ENCODE measurements at places on chromosomes 12 and 14.

GRCh38 chr12:84117190-84117589, 795.4 kb downstream of the SLC6A15 start:
- DNase-seq = no peak

DNA sequence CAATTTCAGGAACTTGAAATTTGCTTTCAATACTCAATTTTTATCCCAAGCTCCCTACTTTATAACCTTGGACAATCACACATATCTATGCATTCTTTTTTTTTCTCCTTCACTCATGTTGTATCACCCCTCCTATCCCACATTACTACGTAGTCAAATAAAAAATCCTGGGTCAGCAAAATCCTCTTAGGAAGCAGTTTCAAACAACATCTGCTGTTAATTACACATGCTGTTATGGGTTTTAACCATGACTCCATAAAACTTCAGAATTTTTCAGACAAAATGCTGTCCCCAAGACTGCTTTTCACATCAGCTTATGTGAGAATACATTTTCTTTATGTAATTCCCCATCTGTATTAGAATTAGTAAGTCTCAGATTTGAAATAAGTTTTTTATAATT, 61.7 kb downstream of the LRFN5 start:
- no peak for DNase-seq

- peak; percentile 55 for DNase-seq
These were observed 1.3 kb downstream of the DCAF5 start for GRCh38 chr14:69151458-69152180.

GRCh38 chr12:57159311-57159710, 11.9 kb upstream of the LRP1-AS start:
- DNase-seq = no peak

DNA sequence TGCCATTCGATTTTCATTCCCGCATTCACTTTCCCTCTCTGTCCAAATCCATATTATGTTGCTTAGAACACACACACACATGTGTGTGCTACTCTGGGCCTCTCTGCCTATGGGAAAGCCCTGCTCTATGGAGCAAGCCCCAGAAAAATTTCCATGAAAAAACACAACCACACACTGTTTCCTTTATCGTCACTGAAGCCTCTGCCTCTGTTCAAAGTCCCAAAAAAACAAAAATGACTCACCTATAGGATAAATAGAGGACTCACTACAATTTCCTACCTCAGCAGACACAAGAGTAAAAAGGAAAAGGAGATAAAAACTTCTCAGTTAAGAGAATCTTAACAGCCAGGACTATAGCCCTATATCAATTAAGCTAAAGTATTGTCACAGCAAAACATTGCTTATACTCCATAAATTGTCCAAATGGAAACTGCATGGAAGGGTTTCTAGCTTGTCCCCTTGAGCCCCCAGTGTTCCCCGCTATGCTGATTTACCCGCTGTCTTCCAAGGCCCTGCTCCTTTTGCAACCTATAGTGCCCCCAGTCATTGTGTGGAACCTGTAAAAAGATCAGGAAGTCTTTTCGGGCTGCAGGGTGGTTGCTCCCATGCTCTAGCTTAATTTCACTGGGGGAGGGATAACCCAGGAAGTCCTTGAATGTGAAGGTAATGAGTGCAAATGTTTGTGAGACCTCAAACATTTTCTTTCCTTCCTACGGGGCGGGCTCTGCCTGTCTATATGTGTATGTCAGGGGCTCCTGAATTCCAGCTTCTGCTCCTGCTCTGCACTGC, 11.1 kb upstream of the PIP4K2C start:
- no peak for DNase-seq

DNA sequence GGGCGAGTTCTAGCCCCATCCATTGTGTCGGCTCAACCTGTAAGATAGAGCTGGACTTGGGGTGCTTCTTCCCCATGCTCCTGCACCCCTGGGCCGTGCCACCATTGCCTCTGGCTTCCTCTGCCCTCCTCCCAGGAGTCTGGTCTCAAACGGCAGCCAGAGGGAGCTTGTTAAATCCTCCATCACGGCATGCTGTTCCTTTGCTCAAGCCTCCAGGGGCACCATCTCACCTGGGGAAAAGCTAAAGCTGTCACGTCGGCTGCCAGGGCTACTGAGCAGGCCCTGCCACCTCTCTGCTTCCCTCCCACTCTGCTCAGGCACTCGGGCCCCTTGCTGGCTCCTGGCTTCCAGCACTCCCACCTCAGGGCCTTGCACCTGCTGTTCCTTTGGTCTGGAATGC, 140.4 kb downstream of the RBM19 start:
- DNase-seq = peak; percentile 7

DNA sequence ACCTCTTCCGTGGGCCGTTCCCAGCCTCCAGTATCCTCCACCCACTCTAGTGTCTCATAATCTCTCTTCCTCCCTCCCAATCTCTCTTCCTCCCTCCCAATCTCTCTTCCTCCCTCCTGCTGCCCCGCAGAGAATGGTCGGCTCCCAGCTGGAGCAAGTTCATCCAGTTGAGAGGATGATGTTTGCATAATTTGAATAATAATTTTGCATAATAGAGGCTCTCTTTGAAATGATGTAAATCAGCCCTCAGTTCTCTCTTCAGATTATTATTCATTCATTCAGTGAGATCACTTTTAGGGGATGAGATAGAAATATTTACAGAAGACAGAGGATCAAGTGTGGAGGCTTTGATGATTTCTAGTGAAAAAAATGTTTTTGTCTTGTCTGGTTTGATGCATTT, 125.0 kb downstream of the PTPN11 start:
- no peak for DNase-seq

DNA sequence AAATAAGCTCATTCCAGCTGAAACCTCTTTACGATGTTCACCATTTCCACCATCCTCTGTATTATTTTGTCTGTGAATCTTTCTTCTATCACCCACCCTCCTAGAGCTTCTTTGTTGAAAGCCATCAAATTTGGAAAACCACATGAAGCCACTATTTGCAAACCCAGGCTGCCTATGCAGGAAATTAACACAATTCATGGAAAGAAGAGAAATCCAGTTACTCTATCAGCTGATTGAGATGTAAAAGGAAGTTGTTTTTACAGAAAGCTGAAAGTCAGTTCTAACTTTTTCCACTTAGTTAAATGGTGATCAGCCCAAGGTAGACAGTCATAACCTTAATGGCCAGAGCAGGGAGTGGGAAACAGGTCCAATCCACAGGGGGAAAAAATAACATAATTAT, 6.6 kb downstream of the RHOJ start:
- DNase-seq = no peak

- no peak for DNase-seq
These were observed at the start of gene MTA1 for GRCh38 chr14:105419195-105420091. MTA1 (plus strand) TSS chr14:105419827; CDS start chr14:105420036, 209 bp downstream.

- no peak for DNase-seq
These were observed 62.2 kb downstream of the GNG2 start for GRCh38 chr14:51922624-51923023.

GRCh38 chr12:111777345-111778045, 10.8 kb downstream of the ALDH2 start:
- peak; percentile 80 for DNase-seq

DNA sequence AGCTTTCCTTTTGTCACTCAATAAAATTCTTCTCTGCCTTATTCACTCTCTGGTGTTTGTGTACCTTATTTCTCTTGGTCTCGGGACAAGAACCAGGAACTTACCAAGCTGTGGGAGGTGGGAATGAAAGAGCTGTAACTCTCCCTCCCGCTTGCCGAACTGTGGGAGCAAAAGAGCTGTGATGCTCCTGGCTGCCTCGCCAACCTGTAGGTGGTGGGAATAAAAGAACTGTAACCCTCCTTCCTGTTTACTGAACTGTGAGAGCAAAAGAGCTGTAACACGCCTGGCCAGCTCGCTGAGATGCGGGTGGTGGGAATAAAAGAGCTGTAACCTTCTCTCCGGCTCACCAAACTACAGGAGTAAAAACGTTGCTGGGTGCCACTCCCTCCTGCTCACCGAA, 314.1 kb upstream of the LRIG3 start:
- DNase-seq = no peak

DNA sequence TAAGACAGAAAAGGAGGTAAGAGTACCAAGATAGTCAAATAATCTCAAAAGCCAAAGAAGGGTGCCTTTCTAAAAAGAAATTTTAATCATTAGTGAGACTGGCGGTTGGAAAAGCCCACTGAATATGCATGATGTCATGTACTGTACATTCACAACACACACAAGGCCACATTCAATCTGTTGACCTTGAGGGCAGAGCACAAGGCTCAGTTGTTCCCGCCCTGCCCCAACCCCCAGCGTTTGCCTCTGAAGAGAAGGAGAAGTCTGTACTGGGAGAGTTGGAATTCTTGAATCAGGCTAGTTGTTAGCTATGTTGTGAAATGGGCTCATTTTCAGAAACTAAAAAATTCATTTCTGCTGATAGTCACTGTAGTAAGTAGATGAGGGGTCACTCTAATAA, 50.2 kb upstream of the NID2 start:
- no peak for DNase-seq

- DNase-seq = no peak
These were observed 589.8 kb downstream of the KCNH5 start for GRCh38 chr14:62455446-62455845.

- no peak for DNase-seq
These were observed 5.6 kb downstream of the GON7 start for GRCh38 chr14:93201155-93201704.

GRCh38 chr12:98578392-98578791, 15.1 kb upstream of the SLC25A3 start:
- DNase-seq = peak; percentile 40

GRCh38 chr14:67186172-67186768, 3.0 kb upstream of the GARIN2 start:
- no peak for DNase-seq

DNA sequence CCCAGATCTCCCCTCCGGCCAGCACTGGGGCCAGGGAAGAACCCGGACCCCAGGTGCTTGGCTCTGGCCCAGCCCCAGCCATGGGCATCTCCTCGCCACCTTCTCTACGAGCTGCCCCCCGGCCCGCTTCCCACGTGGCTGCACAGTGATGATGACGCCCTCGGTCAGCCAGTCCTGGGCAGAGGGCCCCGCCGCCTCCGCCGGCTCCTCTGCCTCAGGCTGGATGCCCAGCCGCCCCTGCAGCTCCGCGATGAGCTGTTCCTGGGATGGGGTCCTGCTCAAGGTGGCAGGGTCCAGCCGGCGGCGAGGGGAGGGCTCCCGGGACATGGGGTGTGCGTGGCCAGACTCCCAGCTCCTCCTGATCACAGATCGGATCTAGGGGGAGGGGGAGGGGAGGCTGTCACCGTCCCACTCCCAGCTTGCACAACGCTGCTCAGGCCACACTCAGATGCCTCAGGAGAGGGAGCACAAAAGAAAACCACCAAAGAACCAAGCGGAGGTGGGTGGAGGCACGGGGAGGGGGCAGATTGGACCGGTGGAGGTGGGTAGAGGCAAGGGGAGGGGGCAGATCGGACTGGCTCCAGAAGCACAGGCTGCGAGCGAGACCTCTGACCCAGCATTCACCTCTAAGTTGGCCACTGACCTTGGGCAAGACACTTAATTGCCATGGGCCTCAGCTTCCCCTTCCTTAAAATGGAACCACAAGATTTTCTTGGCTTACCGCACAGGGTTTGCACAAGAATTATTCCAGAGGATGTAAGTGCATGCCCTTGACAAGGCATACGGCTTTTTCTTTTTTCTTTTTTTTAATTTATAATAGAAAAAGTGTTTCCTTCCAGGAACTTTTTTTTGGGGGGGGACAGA, 16.1 kb upstream of the RPLP0 start:
- DNase-seq = no peak

GRCh38 chr12:16220120-16220519, 57.4 kb downstream of the SLC15A5 start:
- DNase-seq = no peak
